Left hindlimb (tissue), 1 donor: ENCODE measurements at places on chromosomes 6 and 20.

- DNase-seq, result no peak
These were observed 309.8 kb upstream of the SUPT3H start for GRCh38 chr6:45687570-45687969.

- no peak for DNase-seq
These were observed 54.2 kb upstream of the ADGRF1 start for GRCh38 chr6:47096211-47096895.

GRCh38 chr6:135985471-135985870 lies 134.0 kb downstream of the PDE7B start:
- no peak for DNase-seq

GRCh38 chr6:388202-388903 lies 3.2 kb upstream of the IRF4 start:
- no peak for DNase-seq

- no peak for DNase-seq
These were observed 112.4 kb downstream of the ARMC2 start for GRCh38 chr6:108960601-108961000.

DNA sequence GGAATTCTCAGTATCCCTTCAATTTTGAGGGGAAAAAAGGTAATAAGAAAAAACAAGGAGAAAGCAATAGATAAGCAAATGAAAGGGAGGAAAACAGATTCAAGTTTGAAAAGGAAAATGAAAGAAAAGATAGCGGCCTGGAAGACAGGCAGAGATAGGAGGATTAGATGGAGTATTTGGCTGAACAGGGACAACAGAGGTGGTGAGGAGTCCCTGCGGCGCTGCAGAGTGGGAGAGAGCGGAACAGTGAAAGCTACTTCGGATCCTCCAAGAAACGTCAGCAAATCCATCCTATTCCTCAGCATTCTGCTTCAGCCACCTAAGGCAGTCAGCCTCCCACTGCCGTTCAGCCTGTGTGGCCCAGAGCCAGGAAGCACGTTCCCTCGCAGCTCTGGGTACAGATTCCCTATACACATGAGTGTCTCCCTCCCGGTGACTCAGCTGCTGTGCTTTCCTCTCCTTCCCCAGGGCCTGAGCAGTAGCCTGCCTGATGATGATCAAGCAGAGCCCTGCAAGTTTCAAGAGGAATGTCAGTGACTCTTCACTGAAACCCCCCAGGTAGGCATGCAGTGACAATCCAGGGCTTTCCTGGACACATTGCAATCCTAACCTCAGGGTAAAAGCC lies 43.4 kb upstream of the CDYL start:
- DNase-seq, result no peak

DNA sequence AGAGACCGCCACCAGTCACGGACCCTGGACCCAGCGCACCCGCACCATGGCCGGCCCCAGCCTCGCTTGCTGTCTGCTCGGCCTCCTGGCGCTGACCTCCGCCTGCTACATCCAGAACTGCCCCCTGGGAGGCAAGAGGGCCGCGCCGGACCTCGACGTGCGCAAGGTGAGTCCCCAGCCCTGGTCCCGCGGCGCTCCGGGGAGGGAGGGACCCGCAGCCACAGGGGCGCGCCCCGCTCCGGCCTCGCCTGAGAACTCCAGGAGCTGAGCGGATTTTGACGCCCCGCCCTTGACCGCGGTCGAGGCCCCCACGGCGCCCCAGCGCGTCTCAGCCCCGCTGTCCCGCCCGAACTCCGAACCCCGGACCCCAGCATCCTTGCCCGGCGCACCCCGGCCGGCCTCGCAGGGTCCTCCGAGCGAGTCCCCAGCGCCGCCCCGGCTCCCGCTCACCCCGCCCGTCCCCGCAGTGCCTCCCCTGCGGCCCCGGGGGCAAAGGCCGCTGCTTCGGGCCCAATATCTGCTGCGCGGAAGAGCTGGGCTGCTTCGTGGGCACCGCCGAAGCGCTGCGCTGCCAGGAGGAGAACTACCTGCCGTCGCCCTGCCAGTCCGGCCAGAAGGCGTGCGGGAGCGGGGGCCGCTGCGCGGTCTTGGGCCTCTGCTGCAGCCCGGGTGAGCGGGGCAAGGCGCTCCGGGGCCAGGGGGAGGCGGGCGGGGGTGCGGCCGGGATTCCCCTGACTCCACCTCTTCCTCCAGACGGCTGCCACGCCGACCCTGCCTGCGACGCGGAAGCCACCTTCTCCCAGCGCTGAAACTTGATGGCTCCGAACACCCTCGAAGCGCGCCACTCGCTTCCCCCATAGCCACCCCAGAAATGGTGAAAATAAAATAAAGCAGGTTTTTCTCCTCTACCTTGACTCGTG lies at the start of gene OXT:
OXT (plus strand) TSS at position 11 of the 920 bp plus-strand sequence; CDS start at position 47, 36 bp downstream.
- DNase-seq, result peak; percentile 58

GRCh38 chr6:35014341-35014740 lies 125.3 kb downstream of the ANKS1A start:
- DNase-seq, result no peak

- no peak for DNase-seq
These were observed 37.6 kb downstream of the NRN1 start for GRCh38 chr6:5968817-5969734.

DNA sequence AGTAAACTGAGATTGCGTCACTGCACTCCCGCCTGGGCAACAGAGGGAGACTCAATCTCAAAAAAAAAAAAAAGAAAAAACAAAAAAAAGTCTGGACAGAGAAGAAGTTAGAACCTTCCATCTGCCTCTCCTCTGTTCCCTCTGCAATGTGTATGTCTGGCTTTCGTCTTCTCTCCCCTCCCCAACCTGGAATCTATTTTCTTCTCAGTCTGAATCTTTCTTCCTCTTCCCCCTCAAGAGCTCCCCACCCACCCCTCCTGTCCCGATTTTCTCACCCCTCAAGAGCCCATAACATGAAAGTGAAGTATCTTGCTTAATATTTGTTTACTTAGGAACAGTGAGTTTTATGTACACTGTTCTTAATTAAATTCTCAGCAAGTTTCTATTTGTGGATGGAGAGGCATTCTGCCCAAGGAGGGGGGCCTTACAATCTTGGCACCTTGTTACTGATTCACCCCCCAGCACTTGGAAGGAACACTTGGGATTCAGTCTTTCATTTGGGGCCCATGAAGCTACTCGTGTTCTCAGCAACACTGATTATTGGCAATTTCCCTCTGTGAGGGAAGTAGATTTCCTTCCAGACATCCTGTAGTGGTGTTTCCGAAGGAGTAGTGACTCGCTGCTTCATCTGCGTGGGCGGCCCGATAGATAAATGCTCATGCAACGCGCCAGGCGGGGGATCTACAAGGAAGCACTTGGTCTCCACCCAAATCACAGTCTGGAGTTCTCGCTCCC lies 69.3 kb upstream of the SRSF6 start:
- DNase-seq, result no peak

DNA sequence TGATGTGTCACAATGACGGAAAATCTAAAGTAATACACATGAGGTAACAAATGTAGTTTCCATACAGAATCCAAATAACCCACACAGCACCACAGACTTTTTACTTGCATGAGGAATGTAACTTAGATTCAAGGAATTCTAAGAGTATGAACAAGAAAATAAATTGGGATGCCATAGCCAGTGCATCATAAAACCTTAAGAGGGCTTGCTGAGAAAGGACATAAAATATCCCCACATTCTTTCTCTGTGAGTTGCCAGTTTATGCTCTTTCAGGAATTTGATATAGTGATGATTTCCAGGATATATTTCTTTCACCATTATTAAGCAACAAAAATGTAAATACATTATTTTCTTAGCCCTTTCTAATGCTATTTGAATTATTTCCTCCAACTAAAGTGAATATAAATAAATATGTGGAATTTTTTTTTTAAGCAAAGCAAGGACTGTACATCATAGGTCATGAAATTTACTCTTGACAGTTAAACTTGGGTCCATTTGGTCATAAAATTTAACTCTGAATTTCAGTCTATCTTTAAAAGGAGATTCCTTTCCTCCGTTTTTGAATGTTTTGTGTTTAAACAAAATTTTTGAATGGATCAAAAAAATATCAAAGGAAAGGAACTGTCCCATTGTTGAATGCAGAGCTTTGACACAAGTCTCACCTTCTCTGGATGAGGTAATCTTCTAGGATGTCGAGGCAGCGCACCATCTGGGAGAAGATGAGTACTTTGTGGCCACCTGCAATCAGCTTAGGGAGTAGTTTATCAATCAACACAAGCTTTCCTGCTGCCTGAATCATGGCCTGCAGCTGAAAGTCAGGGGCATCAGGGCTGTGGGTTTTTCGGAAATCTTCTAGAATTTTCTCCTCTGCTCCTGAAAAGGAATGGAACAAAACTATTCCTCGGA lies 116.3 kb upstream of the EMILIN3 start:
- no peak for DNase-seq

- DNase-seq, result no peak
These were observed 45.1 kb downstream of the SCAND1 start for GRCh38 chr20:35909176-35909575.

GRCh38 chr6:63278916-63279315 lies 40.9 kb downstream of the LGSN start:
- DNase-seq, result no peak
